ENCODE measurements at places on chromosomes 12 and 14. TPM values are rescaled to one million over a fixed set of nuclear protein-coding genes. Genes with fewer than 3 reads are reported as not detected.

- no peak for DNase-seq
Measured at GRCh38 chr14:61511558-61511948, 183.8 kb upstream of the HIF1A start.

GRCh38 chr12:79059557-79059956 lies 195.0 kb downstream of the SYT1 start:
- no peak for DNase-seq

GRCh38 chr14:91654836-91655235 lies 77.0 kb downstream of the CATSPERB start:
- DNase-seq = peak; percentile 17

DNA sequence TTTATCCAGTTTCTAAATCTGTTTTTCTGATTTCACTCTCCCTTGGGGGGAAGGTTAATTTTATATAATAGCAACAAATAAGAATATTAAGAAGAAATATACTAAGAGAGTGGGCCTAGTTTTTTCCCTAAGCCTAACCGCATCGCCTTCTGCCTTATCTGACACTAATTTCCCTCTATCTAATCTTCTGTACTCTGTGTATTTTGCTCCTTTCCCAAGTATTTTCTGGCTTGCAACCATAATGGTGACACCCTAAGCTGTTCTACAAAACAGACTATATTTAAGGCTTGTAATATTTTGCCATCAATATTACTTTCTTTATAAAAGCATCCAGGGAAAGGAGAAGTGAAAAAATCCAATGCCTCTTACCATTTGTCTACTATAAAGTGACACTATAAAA lies 1168.8 kb downstream of the GALC start:
- DNase-seq = no peak

DNA sequence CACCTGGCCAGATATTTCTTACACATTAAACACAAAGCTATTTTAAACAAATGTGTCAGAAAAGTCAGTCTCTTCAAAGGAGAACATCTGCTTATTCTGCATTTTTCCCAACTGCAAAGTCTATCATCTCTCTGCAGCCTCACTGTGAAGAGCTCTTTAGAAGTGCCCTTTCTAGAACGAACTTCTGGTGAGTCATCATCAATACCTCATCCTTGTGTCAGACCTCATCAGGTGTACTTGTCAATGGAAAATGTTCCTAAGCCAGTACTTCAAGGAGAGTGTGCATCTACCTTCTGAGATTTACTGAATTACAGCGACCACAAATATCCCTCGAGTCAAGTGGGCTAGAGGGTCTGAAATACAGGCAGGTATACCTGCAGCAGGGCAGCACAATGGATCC lies 457.3 kb downstream of the LRIG3 start:
- no peak for DNase-seq

- DNase-seq = no peak
Measured at GRCh38 chr12:105409801-105410471, 79.4 kb downstream of the C12orf75 start.

- DNase-seq = no peak
Measured at GRCh38 chr14:79809849-79810612, 401.3 kb downstream of the DIO2 start.

DNA sequence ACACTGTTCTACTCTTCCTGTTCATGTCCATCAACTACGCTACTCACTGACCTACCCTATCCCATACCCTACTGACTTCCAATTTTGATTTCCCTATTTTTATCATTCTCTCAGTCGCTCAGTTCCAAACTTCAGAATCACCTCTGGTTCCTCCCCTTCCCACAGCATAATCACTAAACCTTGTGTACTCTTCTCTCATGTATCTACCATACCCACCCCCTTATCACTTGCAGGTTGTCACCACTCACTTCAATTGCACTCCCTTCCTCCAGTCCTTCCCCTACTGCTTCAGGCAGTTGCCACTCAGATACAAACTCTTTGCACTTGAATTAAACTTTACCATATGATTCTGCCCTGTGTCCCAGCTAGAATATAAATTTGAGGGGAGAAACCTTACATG lies 6.3 kb downstream of the RACGAP1 start:
- no peak for DNase-seq

DNA sequence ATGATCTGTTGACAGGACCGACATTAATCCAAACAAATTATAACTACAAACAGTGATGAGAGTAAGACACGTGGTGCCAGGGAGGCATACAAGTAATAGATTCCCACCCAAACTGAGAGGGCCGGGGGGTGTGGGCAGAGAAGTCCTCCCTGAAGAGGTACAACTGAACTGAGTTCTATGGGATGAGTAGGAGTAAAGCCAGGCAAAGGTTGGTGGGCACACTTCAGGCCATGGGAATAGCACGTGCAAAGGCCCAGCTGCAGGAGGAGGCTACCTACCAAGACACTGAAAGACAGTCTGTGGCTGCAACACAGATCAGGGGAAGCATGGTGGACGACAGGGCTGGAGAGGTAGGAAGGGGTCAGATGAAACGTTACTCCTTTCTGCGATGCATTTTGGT lies 22.0 kb upstream of the VWF start:
- no peak for DNase-seq

DNA sequence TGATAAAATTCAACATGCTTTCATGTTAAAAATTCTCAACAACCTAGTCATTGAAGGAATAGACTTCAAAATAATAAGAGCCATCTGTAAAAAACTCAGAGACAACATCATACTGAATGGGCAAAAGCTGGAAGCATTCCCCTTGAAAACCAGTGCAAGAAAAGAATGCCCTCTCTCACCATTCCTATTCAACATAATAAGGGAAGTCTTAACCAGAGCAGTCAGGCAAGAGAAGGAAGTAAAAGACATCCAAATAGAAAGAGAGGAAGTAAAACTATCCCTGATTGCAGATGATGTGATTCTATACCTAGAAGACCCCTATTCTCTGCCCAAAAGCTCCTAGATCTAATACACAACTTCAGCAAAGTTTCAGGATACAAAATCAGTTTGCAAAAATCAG lies 52.9 kb downstream of the APOBEC1 start:
- no peak for DNase-seq

- no peak for DNase-seq
Measured at GRCh38 chr12:42498549-42499247, 90.8 kb downstream of the PRICKLE1 start.

GRCh38 chr12:6332459-6332858 lies 9.4 kb downstream of the TNFRSF1A start:
- DNase-seq = no peak

DNA sequence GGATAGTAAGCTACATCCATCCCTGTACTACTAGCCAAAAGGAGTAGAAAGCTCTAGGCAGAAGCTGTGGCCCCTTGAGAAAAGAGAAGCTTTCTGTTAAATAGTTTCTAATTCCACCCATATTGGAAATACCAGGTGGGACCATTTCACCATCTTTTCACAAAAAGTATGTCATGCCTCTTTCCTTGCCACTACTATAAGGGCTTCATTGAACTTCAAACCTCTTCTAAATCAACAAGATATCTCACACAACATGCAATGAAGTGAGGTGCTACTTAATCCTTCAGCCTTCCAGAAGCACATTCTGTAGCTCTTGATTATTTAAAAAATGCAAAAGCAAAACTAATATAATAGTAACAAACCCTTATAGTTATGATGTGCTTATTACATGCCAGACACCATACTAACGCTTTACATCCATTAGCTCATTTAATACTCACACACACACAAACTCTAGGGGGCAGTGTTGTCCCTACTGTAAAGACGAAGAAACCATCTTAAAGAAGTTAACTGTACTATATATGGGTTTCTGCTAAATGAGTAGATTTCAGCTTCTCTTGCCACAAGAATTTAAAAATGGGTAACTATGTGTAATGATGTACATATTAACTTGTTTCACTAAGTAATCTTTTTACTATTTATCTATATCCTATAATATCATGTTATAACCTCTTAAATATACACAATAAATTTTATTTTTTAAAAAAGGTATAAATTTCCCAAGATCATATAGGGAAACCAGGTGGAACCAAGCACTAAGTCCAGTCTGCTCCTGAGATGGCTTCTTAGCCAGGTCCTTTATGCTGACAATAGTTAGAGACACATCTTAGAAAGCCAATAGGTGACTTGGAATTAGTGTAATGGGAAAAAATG lies 124.4 kb downstream of the RPS29 start:
- peak; percentile 55 for DNase-seq

- DNase-seq = no peak
Measured at GRCh38 chr14:97517566-97518234, 720.5 kb downstream of the VRK1 start.

- no peak for DNase-seq
Measured at GRCh38 chr12:97716356-97716755, 253.8 kb downstream of the RMST start.

GRCh38 chr14:22656226-22656625 lies 12.1 kb upstream of the OR6J1 start:
- DNase-seq = no peak

- no peak for DNase-seq
Measured at GRCh38 chr14:94593749-94594431, 12.7 kb downstream of the SERPINA5 start.

GRCh38 chr12:15227004-15227679 lies 5.9 kb upstream of the RERG start:
- no peak for DNase-seq

DNA sequence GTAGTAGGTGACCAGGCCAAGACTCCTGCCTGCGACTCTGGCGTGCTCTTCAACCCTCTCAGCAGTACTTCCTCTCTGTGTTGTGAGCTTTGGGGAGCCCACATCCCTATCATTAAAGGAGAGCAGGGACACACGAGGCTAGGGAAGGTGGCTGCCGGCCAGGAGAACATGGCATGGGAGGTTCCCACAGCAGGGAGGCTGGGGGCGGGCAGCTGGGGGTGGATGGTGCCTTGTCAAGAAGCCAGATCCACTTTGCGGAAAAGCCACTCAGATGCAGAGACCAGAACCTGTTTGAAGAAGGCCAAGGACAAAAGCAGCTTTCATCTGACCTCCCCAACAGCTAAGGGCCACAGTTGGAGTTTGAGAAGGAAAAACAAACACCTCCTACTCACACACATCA lies 198.6 kb downstream of the BCL11B start:
- no peak for DNase-seq

- DNase-seq = no peak
Measured at GRCh38 chr12:25904442-25904841, 54.0 kb upstream of the RASSF8 start.

DNA sequence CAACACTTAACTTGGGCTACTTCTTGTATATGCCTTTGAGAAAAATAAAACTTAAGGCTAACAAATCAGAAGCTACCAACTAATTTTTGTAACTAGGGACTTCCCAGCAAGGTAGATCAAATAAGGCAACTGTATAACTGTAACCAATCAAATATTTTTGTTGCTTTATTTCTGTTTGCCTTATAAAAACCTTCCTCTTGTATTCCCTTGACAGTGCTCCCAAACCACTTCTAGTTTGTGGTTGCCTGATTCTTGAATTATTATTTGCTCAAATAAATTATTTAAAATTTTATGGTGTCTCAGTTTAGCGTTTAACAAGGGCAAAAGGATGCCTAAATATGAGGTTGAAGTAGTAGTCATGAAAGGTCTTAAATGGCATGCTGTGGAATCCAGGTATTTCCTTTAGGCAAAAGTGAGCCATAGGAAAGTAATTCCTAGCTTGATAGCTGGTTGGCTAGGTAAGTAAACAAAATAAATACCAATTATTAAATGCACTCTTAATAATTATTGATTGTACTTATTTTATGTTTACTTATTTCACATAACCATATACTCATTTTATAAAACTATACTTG lies 632.6 kb downstream of the RPL10L start:
- no peak for DNase-seq

- DNase-seq = no peak
Measured at GRCh38 chr14:39781466-39781865, 349.2 kb upstream of the FBXO33 start.

DNA sequence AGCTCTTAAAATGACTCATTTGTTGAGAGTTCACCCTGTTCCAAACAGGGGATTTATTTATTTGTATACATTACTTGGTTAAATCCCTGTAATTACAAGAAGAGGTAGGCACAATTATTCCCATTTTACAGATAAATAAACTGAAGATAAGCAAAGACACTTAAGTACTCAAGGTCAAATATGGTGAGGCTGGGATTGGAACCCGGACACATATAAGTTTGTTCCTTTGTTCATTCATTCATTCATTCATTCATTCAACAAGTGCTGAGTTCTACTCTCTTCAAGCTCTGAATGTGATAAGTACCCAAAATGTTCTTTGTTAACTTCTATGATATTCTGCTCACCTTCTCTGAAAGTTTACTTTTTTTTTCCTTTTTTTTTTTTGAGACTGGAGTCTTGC lies 2.4 kb upstream of the TRIM9 start:
- no peak for DNase-seq

- no peak for DNase-seq
Measured at GRCh38 chr12:100216337-100216736, 15.7 kb downstream of the ACTR6 start.

DNA sequence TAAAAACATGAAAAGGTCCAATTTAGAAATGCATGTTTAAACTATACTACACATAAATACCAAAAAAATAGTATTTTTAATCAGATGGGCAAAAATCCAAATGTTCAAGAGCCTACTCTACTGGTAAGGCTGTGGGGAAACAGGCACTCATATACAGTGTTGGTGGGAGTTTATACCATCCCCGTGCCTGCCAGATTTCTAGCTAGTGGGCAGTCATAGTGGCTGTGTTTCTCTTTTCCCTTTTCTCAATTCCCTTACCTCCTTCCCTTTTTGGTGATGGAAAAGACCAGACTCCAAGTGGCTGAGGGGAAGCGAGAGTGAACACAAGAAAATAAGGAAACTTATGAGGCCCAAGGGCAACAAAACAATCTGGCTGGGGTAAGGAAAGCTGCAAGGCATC lies 14.7 kb downstream of the ZNF641 start:
- no peak for DNase-seq

GRCh38 chr12:54689984-54690383 lies 41.8 kb upstream of the DCD start:
- DNase-seq = no peak

SDS gene
- not detected for polyA plus RNA-seq

PRH1 gene
- 4.9 TPM for polyA plus RNA-seq

PDE3A gene
- not detected for polyA plus RNA-seq

CHMP4A gene
- 86.6 TPM for polyA plus RNA-seq

ALDH1L2 gene
- 1.8 TPM for polyA plus RNA-seq

KCNC2 gene
- polyA plus RNA-seq = not detected

NDRG2 gene
- polyA plus RNA-seq = 15.4 TPM
